ENCODE measurements at places on chromosomes 2 and 18. TPM values are rescaled to one million over a fixed set of nuclear protein-coding genes. Genes with fewer than 3 reads are reported as not detected.

Gene CD302
- 11.2 TPM for polyA plus RNA-seq

Gene ATOH8
- 17.6 TPM for polyA plus RNA-seq

DNA sequence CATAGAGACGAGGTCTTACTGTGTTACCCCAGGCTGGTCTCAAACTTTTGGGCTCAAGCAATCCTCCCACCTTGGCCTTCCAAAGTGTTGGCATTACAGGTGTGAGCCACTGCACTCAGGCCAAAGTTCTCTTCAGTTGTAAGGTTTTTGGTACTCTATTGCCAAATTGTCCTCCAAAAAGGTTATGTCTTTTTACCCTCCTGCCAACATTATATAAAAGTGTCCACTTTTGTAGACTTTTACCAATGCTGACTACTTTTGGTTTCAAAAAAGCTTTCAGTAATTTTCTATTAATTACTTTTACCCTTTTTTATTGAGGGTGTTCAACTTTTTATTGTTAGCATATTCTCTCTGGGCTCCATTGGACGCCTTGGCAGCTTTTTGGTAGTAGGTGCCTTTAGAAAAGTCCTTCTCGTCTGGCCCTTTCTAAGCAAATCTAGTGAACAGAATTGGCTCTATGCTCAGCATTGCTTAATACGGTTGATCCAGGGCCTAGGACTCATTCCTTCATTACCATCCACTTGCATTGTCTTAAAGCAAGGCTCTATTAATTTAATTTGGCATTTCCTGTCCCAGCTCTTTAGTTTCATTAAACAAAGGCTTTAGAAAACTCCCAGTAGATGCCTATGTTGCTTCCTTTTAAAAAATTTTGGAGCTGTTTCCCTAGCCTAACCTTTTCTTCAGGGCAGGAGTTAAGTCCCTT lies 16.7 kb upstream of the IL1A start:
- no peak for DNase-seq

Gene NFATC1
- 5.8 TPM for polyA plus RNA-seq

DNA sequence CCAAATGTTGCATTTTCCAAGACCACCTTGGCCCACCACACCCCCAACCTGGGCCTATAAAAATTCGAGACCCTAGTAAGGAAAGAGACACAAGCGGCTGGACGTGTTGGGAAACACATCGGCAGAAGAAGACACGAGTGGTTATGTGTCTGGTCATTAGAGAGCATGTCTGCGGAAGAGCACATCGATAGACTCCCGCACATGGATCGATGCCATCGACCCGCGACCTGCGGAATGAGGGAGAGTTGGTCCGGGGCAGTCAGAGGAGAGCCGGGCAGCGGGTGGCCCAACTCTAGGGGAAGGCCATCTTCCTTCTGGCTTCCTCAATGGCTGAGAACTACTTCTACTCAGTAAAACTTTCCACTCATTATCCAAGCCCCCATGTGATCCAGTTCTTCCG lies 219.4 kb downstream of the TGIF1 start:
- DNase-seq: no peak

DNA sequence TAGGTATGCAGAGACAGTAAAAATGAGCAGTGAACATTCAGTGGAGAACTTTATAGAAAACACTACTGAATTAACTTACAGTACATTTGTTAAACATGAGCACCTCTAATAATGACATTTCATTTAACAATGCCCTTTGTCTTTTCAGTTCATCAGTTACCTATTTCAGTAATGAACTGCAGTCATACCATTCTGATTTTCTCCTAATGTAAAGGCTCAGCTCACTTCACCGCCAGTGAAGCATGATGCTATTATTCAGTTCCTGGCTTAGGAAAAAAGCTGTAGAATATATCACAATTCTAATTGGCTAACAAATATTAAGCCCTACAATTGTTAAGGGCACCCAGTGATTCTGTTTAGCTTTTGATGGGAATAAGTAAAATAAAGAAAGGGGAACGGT lies 37.1 kb upstream of the CCDC93 start:
- DNase-seq: no peak

DNA sequence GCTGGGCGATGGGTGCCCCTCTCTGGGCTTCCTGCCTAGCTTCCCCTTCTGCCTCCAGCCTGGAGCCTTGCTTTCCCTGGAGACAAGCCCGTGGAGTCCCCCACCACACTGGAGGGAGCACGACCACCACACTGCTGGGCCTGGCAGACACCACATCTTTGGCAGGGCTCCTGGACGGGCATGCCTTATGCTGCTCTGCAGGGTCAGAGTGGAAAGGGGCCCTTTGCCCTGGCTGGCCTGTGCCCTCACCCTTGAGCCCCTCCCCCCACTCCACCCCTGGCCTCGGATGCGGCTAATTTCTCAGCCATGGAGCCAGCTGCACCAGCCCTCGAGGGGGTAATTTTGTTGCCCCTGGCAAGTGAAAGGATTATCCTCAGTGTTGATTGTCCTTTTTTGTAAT lies 194.5 kb downstream of the LOXHD1 start:
- DNase-seq: no peak

GRCh38 chr2:205994344-205994743 lies 91.6 kb downstream of the INO80D start:
- peak; percentile 20 for DNase-seq

DNA sequence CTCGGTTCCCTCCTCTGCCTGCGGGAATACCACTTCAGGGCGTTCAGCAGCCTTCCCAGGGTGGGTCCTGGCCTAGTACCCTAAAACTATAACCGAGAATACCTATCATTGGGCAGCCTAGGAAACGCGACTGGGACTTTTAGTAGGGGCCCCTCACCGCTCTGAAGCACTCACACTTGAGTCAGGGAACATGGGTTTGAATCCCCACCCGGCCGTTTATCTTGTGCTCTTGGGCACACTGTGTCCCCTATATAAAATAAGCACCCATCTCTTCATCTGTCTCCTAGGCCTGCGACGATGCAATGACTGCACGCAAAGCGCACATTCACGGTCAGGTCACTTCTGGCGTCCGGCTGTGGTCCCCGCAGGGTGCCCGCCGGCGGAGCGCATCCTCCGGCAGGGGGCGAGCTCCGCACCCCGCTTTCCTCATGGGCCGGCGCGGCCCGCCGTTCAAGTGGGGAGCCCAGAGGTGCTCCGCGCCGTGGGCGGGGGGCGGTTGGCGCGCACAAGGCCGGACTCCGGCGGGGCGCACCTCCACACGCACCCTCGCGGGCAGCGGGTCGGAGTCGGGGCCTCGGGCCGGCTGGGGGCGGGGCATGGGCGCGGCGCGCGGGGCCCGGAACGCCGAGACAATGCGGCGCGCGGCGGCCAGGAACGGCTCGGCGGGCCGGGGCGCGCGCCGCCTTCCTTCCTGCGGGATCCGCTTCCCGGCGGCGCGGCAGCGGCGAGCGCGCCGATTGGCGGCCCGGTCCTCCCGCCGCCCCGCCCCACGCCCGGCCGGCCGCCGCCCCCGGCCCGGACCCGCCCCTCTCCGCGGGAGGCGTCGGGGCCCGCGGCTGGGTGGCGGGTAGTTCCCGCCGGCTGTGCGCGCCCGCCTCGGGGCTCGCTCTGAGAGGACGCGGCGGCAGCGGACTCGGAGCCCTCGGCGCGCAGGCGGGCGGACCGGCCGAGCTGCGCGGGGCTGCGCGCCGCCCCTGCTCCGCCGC lies at the start of gene ASAP2:
ASAP2 (plus strand) TSS at position 850 of the 986 bp plus-strand sequence. CDS start 293 bp downstream, outside the sequence.
- DNase-seq: peak; percentile 68

Gene CDKL4
- polyA plus RNA-seq: 0.38 TPM

DNA sequence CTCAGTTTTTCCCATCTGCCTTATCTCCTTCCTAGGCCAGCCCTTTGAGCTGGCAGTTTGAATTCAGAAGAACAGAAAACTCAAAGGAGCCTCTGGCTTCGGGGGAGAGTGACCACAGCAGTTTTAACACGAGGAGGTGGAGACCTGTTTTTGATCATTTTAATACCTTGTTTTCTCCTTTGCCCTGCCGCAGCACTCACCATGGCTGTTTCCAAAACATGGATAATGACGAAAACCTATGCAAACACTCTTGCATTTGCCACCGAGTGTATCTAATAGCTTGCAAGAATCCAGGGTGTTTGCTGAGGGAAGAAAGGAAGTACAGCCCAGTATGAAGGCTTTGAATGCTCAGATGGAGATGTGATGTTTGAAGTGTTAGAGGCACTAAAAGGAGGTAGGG lies 167.1 kb downstream of the PRKCE start:
- DNase-seq: no peak

GRCh38 chr18:70004696-70005095 lies 57.0 kb upstream of the CD226 start:
- DNase-seq: no peak

GRCh38 chr2:88671786-88672427 lies 19.6 kb upstream of the RPIA start:
- peak; percentile 19 for DNase-seq

DNA sequence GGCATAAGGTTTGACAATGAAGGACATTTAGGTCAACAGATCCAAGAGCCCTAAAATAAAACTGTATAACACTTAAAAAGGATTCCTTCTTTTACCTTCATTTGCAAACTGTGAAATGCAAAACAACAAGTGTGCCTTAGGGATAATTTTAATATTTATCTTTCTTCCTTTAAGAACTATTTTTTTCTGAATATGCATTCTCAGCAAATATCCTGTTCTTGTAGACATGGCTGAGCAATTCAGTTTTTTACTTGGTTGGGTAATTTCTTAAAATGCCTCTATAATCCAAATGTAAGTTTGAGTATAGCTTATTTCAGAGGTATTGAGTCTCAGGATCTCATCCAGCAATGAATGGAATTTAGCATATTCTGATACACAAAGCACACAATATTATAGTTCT lies 43.0 kb upstream of the KCNJ3 start:
- no peak for DNase-seq

GRCh38 chr2:167844714-167845530 lies 402.5 kb downstream of the STK39 start:
- DNase-seq: no peak

DNA sequence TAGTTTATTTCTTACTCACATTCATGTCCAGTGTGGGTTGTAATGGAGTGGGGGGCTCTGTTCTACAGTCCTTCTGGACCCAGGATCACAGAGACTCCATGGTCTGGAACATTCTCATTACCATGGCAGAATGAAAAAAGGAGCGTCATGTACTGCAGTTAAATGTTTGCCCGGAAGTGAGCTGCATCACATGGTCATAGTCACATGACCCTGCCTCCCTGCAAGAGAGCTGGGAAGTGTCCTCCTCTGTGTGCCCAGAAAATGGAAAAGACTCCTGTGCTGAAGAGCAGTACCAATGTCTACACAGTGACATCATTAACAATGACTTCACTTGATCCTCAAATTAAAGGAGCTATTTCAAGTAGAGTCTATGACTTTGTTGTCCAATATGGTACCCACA lies 74.0 kb upstream of the ZBTB14 start:
- no peak for DNase-seq

DNA sequence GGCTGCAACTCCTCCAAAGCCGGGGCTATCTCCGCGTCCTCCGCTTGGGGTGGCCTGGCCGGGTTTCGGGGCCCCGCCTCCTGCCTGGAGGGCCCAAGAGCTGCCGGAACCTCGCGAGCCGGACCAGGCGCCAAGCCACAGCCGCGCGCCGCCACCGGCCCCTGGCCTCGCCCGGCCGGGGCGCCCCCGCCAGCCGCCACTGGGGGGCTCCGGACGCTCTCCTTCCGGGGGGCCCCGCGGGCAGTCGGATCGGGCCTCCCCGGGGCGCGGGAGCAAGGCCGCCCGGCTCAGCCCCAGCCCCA lies 17.4 kb upstream of the HAAO start:
- peak; percentile 82 for DNase-seq

GRCh38 chr2:3264010-3264744 lies 113.4 kb downstream of the EIPR1 start:
- DNase-seq: no peak

DNA sequence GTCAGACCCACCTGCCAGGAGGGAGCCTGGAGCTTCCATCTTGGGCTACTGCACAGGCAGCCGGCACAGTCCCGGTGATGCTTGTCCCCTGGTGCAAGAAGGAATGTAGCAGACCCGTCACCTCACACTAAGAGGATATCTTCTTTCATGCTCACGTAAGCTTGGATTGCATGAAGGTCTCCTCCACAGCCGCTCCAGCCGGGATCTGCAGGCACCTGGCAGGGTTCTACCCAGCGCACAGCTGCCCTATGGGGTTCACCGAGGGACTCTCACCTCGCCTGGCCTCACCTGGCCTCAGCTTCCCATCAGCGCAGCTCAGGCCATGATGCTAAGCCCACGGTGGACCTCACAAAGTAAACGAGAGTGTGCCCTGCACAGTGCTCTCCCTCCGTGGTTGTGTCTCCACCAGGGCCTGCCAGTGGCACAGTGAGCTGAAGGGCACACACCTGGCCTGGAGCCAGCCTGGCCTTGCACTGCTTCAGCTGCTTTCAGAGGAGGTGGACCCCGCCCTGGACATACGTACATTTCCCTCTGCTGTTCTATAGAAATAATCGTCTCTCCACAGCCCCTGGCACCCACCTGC lies 239.1 kb downstream of the SEPTIN10 start:
- DNase-seq: peak; percentile 42

Gene IL36RN
- polyA plus RNA-seq: not detected

Gene NEU4
- 2.5 TPM for polyA plus RNA-seq

GRCh38 chr18:51168960-51169662 lies 28.4 kb downstream of the MEX3C start:
- DNase-seq: no peak

Gene CELF4
- 3.8 TPM for polyA plus RNA-seq

DNA sequence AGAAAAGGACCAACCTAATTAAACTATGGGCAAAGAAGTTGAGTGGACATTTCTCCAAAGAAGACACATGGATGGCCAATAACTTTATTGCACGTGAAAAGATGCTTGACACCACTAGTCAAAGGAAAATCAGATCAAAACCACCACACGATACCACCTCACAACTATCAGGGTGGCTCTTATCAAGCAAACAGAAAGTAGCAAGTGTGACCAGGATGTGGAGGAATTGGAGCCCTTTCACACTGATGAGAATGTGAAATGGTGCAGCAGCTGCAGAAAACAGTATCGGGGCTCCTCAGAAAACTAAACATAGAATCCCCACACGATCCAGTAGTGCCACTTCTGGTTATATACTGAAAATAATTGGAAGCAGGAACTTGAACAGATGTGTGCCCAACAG lies 72.2 kb upstream of the ALKAL2 start:
- DNase-seq: no peak

- DNase-seq: no peak
These were observed 59.4 kb downstream of the RHOB start for GRCh38 chr2:20506201-20506685.

Gene ME2
- 30.8 TPM for polyA plus RNA-seq

- peak; percentile 31 for DNase-seq
These were observed 178.6 kb downstream of the ZBTB7C start for GRCh38 chr18:48230467-48231113.

DNA sequence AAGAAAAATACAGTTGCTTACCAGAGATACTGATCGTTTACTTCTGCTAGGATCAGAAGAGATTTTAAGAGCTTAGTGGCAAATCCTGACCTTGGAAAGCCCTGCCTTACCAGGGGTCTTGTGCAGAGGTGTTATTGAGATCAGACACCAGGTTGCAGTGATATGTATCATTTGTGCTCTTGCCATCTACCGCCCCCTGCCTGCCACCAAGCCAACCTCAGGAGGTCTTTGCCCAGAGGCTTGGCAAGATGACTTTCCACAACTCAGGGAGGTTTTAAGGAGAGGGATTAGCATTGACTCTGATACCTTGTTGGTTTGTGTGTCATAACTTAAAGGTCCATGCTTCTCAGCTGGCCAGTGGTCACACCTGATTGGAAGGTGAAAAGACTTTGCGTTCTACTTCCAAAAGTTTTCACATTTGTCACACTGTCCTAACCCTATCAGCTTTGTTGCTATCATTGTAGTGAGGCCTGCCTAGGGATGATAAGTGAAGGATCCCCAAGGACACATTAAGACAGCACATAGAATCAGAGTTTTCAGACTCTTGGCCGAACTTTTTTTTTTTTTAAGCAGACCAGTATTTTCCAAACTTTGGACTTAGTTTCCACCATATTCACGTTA lies 46.2 kb upstream of the MGAT5 start:
- DNase-seq: no peak

All from renal pelvis (tissue), 12 donors.